ENCODE measurements at places on chromosomes 6 and 20.

GRCh38 chr6:140849456-140849855, 1283.3 kb upstream of the GJE1 start:
- no peak for DNase-seq

GRCh38 chr6:125835221-125835744, 44.5 kb downstream of the NCOA7 start:
- DNase-seq = no peak

GRCh38 chr20:41437836-41438235, 71.2 kb upstream of the EMILIN3 start:
- no peak for DNase-seq

DNA sequence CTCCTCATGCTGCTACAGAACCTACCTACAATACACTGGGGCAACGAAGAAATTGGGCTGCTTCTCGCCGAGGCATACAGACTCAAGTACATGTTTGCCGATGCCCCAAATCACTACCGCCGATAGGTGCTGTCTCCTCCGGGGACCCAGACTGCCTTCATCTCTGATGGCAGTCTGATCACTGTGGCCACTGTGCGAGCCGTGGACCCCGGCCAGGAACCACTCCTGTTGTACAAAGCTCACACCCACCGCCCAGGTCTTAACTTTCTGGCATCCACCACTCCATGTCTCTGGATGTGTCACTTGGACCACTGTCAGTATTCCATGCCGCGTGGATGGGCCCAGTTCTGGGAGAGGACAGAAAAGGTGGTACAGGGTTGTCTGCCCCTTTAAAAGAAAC, 22.7 kb upstream of the RNF8 start:
- DNase-seq = no peak

DNA sequence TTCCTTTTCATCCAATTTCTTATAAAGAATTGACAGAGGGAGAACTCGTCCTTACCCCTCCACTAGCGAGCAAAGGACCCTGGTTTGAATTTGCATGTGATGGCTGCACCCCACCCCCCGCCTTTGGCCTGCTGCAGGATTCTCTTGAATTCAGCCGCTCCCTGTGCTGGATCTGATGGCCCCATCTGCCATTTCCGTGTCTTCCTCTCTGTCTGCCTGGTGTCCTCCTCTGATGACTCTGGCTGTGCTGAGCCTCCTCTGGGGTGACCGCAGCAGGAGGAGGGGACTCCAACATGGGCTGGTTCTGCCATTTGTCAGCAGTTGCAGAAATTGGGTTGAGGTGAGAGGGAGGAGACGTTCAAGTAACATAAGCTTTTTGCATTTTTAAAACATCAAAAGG, 188.8 kb downstream of the DLL1 start:
- no peak for DNase-seq

DNA sequence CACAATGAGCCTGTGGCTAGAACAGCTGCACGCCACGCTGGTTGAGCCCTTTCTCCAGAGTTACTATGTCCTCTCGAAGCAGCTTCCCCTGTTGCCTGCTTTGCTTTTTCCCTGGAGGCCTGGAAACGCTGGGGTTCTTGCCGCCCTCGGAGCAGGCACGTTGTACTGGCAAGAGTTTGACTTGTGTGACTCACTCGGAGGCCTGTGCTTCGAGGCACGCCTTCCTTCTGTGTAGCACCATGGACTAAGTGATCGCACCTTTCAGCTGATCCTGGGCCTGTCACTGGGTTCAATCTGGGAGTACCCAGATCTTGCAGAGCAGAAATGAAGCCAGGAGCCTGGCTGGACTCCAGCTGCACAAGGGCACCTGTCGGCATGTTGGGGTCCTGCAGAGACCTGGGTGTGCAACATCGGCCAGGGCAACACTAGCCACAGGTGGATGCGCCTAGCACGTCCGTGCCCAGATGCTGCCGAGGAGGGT, 5.2 kb downstream of the INSM1 start:
- DNase-seq = no peak

DNA sequence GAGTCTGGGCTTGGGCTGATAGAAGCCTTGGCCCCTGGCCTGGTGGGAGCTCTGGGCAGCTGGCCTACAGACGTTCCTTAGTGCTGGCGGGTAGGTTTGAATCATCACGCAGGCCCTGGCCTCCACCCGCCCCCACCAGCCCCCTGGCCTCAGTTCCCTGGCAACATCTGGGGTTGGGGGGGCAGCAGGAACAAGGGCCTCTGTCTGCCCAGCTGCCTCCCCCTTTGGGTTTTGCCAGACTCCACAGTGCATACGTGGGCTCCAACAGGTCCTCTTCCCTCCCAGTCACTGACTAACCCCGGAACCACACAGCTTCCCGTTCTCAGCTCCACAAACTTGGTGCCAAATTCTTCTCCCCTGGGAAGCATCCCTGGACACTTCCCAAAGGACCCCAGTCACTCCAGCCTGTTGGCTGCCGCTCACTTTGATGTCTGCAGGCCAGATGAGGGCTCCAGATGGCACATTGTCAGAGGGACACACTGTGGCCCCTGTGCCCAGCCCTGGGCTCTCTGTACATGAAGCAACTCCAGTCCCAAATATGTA, 957 bp upstream of the VEGFA start:
- DNase-seq = no peak
